A549 treated with CpdA at 1 μM for 4 hours (cell line): ENCODE measurements at places on chromosomes 5 and 9. TPM values are rescaled to one million over a fixed set of nuclear protein-coding genes. Genes with fewer than 3 reads are reported as not detected.

Gene FAM53C
- 21.7 to 23.9 TPM (median 22.9 TPM) in 5 replicates for total RNA-seq

Gene MAMDC4
- 1.8 to 5.5 TPM (median 4.6 TPM) in 5 replicates for total RNA-seq

Gene S1PR3
- total RNA-seq: 30.2 to 34.4 TPM (median 32.3 TPM) in 5 replicates

Gene ROPN1L
- total RNA-seq: 1.9 to 2.7 TPM (median 2.3 TPM) in 5 replicates

Gene GLRA1
- not detected in 5 replicates for total RNA-seq

Gene AJM1
- total RNA-seq: 3.1 to 4.3 TPM (median 4.0 TPM) in 5 replicates

Gene ACOT12
- 0.08 TPM in 1 of 5 replicates, not detected in the others for total RNA-seq

Gene C5orf58
- not detected in 5 replicates for total RNA-seq

Gene CDHR2
- total RNA-seq: 0.04 to 0.15 TPM (median 0.10 TPM) in 4 of 5 replicates, not detected in the other

Gene BRINP1
- 0.13 to 0.22 TPM (median 0.14 TPM) in 5 replicates for total RNA-seq

Gene EGFLAM
- total RNA-seq: 0.08 to 0.11 TPM in 2 of 5 replicates, not detected in the others

Gene HTR1A
- total RNA-seq: not detected in 5 replicates

Gene ZDHHC11B
- 1.1 to 1.5 TPM (median 1.3 TPM) in 5 replicates for total RNA-seq

Gene LRRC26
- 0.48 to 2.1 TPM (median 1.3 TPM) in 5 replicates for total RNA-seq

Gene NFIB
- 7.6 to 10.8 TPM (median 9.9 TPM) in 5 replicates for total RNA-seq

Gene NR2F1-AS1
- 2.8 to 4.8 TPM (median 3.8 TPM) in 5 replicates for total RNA-seq

Gene CXCL14
- 0.07 to 0.20 TPM (median 0.17 TPM) in 4 of 5 replicates, not detected in the other for total RNA-seq

Gene SUSD3
- 0.50 to 0.62 TPM (median 0.54 TPM) in 5 replicates for total RNA-seq

Gene PCDHGC3
- total RNA-seq: 6.1 to 7.1 TPM (median 6.4 TPM) in 5 replicates

Gene LCN9
- not detected in 5 replicates for total RNA-seq

Gene PRUNE2
- total RNA-seq: 0.01 TPM in 1 of 5 replicates, not detected in the others
